ENCODE measurements at places on chromosomes 6 and 20. TPM values are rescaled to one million over a fixed set of nuclear protein-coding genes. Genes with fewer than 3 reads are reported as not detected.

The IL17A gene
- not detected for total RNA-seq

The SCUBE3 gene
- total RNA-seq, result 29.5 TPM

The MAPK13 gene
- total RNA-seq, result 7.7 TPM

The PPIL4 gene
- total RNA-seq, result 8.9 TPM

The SLC22A3 gene
- 29.6 TPM for total RNA-seq

The CGA gene
- not detected for total RNA-seq

The CDH4 gene
- total RNA-seq, result not detected

The DSP gene
- total RNA-seq, result 7.2 TPM

The CST2 gene
- total RNA-seq, result not detected

DNA sequence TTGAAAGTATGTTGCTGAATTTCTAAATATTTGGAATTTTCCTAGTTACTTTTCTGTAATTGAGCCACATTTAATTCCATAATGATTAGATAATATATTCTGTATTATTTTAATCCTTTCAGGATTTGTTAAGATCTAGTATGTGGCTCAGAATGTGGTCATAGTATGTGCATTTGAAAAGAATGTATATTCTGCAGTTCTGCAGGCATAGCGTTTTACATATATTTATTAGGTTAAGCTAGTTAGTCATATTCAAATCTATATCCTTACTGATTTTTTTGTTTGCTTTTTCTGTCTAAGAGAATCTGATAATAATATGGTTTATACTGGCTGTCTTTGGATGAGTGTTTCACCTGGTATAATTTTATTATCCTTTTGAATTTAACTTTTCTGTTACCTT, 33.2 kb downstream of the LIN28B start:
- no peak for DNase-seq
- no peaks in the 10 kb centered on the region for H3K4me1 ChIP-seq
- H3K27ac ChIP-seq, result no peak overlapping the region
- no peaks in the 10 kb centered on the region for H3K36me3 ChIP-seq
- no peaks in the 10 kb centered on the region for H3K27me3 ChIP-seq

GRCh38 chr6:141259807-141260206, 872.9 kb upstream of the GJE1 start:
- H3K27me3 ChIP-seq, result no peaks in the 10 kb centered on the region
- no peak for DNase-seq
- no peaks in the 10 kb centered on the region for H3K36me3 ChIP-seq

GRCh38 chr20:50350510-50351249, 159.5 kb upstream of the PTPN1 start:
- no peak overlapping the region for H3K27ac ChIP-seq
- no peaks in the 10 kb centered on the region for H3K36me3 ChIP-seq

GRCh38 chr20:50133041-50133440, 20.1 kb upstream of the UBE2V1 start:
- no peak overlapping the region for H3K27ac ChIP-seq
- no peak overlapping the region for H3K4me3 ChIP-seq
- peaks cover 20% of the 10 kb centered on the region for H3K36me3 ChIP-seq
- H3K4me1 ChIP-seq, result peaks cover 13% of the 10 kb centered on the region
- DNase-seq, result no peak

GRCh38 chr6:161138543-161139303, 135.1 kb downstream of the AGPAT4 start:
- H3K4me3 ChIP-seq, result no peak overlapping the region
- no peaks in the 10 kb centered on the region for H3K4me1 ChIP-seq
- no peaks in the 10 kb centered on the region for H3K27me3 ChIP-seq
- DNase-seq, result no peak

DNA sequence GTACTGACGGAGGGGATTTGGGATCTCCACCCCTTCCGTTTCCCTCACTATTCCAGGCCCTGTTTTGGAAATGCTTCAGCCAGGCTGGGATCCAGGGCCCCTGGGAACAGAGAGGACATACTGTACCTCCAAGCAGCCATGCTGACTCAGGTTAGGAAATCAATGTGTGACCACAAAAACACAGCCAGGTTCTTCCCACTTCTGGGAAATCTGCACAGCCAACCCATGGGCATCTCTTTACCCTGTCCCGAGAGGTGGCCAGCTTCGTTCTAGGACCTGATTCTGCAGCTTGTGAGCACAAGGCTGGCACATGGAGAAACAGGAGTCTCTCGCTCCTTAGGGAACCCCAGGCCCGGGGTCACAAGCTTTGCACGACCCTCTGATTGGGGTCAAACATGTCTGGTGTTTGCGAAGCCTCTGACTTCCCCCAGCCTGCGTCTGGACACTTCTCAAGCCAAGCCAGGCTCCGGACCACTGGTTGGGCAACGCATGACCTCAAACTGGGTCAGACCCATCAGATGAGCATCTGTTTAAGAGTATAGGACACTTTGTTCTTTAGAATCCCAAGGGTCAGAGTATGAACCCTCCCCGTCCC, 8.3 kb upstream of the TTPAL start:
- H3K36me3 ChIP-seq, result no peaks in the 10 kb centered on the region
- H3K4me3 ChIP-seq, result no peak overlapping the region
- H3K27me3 ChIP-seq, result no peaks in the 10 kb centered on the region
- H3K4me1 ChIP-seq, result no peaks in the 10 kb centered on the region
- no peak overlapping the region for H3K27ac ChIP-seq
- DNase-seq, result peak; percentile 69

DNA sequence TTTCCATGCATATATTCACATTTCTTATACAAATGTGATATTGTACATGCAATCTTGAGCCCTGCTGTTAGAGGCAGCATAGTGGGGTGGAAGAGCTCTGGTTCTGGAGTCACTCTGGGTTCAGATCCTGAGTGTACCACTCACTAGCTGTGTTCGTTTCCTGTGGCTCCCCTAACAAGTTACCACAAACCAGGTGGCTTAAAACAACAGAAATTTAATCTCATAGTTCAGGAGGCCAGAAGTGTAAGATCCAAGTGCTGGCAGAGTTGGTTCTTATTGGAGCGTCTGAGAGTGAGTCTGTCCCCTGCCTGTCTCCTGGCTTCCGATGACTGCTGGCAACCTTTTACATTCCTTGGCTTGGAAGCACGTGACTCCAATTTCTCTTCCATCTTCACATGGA, 115.6 kb downstream of the MAP3K7 start:
- no peak for DNase-seq
- no peak overlapping the region for H3K27ac ChIP-seq
- H3K4me1 ChIP-seq, result no peaks in the 10 kb centered on the region
- no peaks in the 10 kb centered on the region for H3K36me3 ChIP-seq

- DNase-seq, result no peak
- no peaks in the 10 kb centered on the region for H3K27me3 ChIP-seq
- H3K27ac ChIP-seq, result no peak overlapping the region
- H3K4me3 ChIP-seq, result no peak overlapping the region
Observed at GRCh38 chr6:8043221-8043620, 21.0 kb downstream of the BLOC1S5 start.

GRCh38 chr20:61516346-61517208, 264.5 kb downstream of the CDH4 start:
- no peaks in the 10 kb centered on the region for H3K27me3 ChIP-seq
- no peak overlapping the region for H3K27ac ChIP-seq
- H3K4me3 ChIP-seq, result no peak overlapping the region
- no peak for DNase-seq

DNA sequence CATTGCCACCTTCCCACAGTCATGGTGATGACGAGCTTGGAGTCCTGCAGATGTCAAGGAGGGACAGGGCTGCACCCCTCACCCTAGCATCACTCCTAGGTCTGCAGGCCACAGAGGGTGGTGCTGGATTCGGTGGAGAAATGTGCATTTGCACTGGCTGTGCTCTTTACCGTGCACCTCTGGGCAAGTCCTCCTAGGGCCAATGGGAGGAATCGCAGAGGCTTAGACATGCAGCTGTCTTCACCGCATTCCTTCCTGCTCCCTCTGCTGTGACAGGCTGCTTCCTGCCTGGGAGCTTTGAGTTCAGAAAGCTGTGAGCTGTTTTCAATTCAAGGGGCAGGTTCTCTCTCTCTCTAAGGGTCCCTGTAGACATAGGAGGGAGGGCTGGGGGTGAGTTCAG, 85.1 kb downstream of the EDN3 start:
- DNase-seq, result no peak
- H3K4me3 ChIP-seq, result no peak overlapping the region
- no peak overlapping the region for H3K27ac ChIP-seq
- no peaks in the 10 kb centered on the region for H3K27me3 ChIP-seq

Measured in ascending aorta (tissue), 2 donors.